Esophagus squamous epithelium (tissue), 5 donors: ENCODE measurements at places on chromosomes 7 and 10.

DNA sequence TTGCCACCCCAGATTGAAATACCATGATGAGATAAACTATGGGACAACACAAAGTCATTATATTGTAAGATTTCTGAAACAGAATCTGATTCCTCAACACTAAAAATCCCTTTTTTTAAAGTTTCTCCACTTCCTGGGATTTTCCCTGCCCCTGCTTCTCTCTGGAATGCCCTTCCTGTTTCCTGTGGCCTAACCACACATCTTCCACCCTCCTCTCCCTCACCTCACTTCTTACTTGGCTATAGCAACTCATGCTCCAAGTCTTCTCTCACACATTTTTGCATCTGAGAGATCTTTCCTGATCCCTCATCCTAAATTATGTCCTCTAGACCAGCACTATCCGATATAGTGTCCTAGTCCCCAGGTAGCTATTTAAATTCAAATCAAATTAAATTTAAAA is 4.1 kb upstream of the RELN start:
- no peak for DNase-seq

DNA sequence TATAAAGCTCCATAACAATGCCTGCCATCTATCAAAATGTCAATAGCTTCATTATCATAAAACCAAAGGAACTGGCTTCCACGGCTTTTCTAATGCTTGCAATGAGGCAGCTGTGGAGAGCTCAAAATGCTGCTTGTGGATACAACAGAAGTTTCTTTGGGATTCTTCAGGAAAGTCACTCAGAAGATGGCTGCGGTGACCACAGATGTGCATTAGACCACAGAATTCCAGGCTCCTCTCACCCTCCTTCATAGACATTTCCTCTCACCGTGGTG is 77.2 kb downstream of the CDCA7L start:
- no peak for DNase-seq

DNA sequence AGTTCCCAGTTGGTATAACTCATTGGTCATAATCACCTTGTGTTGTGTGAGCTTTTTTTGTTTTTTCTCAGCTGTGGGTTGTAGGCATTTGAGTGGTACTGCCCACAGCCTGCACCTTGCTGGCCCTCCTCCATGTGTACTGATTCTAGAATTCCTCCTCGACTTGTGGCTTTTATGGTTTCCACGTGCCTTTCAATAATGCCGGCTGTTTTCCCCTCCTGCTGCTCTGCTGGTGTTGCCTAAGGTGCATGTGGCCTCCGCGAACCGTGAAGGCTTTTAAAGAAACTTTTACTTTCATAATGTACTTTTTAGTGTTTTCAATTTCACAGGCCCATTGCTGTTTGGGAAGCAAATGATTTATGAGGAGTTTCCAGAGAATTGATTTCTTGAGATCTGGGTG is 518.0 kb downstream of the REEP3 start:
- DNase-seq: no peak

GRCh38 chr10:98953251-98953650 is 282.4 kb downstream of the HPSE2 start:
- DNase-seq: no peak

- DNase-seq: no peak
Measured at GRCh38 chr7:81525841-81526240, 244.0 kb downstream of the HGF start.

- no peak for DNase-seq
Measured at GRCh38 chr7:34083440-34083839, 178.1 kb downstream of the BMPER start.

DNA sequence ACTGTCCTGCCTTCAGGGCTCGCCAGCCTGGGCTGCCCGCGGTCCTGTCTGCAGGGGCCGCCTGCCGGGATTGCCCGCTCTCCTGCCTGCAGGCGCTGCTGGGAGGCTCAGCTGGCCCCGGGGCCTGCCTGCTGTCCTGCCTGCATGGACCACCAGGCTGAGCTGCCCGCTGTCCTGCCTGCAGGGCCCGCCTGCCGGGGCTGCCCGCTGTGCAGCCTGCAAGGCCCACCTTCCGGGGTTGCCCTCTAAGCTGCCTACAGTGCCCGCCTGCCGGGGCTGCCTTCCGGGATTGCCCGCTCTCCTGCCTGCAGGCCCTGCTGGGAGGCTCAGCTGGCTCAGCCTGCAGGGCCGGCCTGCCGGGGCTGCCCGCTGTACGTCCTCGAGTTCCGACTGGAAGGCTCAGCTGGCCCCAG is 164.4 kb downstream of the GLRX3 start:
- no peak for DNase-seq

DNA sequence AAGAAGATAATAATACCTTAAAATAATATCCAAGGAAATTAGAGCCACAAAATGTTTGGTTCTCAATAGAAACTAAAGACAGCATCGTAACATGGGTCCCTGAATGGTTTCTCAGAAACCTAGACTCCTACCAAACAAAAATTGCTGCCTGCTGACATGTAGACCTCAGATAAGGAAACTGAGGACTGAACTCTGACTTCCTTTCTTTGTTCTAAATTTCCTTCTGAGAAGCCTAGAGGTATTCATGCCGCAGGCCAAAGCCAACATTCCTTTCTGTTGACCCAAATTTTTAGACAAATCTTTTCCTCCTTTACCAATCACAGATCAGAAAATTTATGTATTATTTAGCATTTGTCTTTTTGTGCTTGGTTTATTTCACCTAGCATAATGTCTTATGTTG is 816.7 kb upstream of the PHF14 start:
- no peak for DNase-seq

DNA sequence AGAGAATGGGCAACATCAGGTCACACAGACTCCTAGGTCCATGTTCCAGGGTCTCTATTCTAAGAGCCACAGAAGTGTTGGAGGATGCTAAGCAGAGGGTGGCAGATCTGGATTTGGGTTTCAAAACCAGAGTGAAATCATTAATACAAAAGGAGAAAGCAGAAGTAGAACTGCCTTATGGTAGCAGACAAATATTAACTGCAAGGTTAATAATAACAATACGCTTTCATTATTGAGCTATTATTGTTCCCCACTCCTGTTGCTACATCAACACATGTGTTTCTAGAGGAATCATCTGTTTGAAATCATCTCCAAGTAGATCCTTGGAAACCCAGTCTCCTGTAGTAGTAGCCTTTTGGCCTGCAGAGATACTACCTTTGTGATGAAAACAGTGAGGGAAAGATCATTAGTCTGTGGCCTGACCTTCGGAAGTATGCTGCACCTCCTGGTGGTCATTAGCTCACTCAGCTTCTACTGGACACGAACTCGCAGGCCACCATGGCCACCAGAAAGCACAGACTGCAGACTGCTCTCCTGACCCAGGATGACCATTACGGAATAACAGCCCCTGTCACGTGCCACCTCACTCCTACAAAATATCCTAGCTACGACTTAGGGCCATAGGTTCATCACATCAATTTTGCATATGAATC is 84.6 kb downstream of the XPNPEP1 start:
- no peak for DNase-seq

GRCh38 chr7:48759431-48760080 is 164.8 kb upstream of the CDC14C start:
- DNase-seq: no peak

GRCh38 chr10:101225846-101226421 is 3.3 kb downstream of the LBX1 start:
- DNase-seq: no peak

DNA sequence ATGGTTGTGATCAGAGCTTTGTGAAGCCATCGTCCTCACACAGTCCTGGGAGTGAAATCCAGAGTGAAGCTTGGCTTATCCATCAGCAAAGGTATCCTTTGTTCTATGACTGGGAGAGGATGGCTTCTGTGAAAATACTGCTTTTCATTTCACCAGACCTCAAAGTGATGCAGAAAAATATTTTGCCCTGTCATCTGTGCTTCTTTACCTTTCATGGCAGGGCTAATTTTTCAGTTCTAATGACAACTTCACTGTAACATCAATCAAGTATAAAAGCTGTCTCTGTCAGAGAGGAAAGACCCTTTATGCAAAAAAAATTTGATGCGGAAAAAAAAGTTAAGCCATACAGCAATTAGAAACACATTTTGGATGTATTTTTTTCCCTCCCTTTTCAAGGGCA is 468.1 kb upstream of the ADARB2 start:
- no peak for DNase-seq

DNA sequence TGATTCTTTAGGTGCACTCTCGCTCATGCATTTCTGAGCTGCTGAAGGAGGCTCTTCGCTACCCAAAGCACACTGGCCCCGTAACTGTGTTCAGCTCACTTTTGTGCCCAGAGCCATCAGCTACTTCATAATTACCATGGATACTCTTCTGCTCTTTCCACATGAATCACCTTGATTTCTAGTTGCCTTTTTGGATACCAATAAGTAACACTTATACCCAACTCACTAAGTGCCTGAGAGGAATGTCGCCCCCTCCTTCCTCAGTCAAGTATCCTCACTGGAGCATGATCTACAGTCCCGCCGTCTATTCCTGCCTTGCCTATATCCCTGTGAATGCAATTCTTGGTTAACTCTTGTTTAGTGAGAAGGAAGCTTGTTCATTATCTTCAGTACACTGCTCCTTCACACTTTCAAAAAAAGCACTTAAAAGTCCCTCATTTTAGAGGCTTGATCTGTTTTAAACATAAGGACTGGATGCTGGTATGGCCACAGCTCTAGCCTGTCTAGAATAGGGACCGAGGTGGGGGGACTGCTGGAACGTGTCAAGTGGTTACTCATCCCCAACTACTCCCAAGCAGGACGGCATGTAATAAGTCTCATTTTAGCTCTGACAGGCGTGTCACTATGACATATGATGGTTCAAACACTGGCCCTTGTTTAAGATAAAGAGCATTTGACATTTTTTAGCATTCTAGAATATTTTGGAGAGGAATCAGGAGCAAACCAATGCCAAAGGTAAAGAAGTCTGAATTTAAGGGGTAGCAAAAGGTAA is 23.7 kb downstream of the SVIL start:
- DNase-seq: no peak

DNA sequence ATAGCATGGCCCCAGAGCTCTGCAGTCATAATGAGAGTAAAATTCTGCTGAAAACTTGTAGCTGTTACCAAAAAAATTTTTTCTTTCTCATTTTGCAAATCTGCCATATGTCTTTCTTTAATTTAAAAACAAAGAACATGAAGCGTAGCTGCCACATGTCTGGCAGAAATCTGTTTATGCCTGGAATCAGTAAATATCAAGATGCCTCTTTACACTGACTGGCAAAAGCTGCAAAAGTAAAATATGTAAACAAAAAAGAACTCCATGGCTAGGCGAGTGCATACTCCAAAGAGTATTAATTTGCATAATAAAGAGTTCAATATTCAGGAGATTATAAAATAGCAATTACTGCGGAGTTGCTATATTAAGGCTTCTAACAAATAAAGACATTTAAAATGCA is 130.9 kb upstream of the SP8 start:
- no peak for DNase-seq

DNA sequence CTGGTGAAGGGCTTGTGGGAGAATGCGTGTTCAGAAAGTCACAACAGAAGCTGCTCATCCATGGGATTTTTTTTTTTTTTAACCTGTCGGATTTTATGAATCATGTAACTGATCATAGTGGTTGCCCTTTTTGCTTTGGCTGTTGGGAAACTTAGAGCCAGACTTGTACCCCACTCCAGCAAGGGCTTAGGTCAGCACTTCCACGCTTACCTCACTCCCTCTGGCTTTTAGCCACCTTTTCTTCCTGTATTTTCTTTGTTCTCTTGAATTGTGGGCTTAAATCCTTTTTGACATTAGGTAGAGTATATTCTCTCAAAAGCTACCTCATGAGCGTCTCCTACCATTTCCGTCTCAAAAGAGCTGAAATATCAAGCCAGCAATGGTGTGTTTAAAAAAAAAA is 113.6 kb upstream of the BTBD16 start:
- no peak for DNase-seq

- DNase-seq: no peak
Measured at GRCh38 chr10:75462865-75463264, 31.4 kb downstream of the LRMDA start.

DNA sequence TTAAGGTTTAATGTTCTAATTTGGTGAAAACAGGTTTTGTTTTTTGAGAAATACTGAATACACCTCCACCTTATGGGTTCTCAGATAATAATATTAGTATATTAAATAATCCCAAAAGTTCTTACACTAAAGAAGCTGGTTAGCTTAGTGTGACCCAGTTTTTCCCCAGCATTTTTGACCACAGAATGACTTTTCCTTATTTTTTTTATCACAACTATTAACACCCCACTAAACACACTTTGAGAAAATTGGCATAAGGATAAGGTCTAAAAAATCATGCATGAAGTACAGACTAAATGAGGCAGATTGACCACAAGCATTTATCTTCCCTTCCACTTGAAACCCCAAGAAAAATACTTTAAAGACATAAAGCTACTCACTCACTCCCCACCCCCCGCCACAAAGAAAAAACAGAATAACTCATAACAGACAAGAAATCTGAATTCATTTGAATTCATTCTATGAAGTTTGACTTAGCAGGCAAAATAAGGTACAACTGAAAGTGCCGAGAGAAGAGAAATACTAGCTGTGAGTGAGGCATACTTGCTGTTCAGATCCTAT is 49.7 kb upstream of the WNT16 start:
- no peak for DNase-seq

- DNase-seq: no peak
Measured at GRCh38 chr7:7641129-7641663, 644 bp downstream of the UMAD1 start.

GRCh38 chr10:60566096-60566495 is 176.4 kb upstream of the ANK3 start:
- no peak for DNase-seq

DNA sequence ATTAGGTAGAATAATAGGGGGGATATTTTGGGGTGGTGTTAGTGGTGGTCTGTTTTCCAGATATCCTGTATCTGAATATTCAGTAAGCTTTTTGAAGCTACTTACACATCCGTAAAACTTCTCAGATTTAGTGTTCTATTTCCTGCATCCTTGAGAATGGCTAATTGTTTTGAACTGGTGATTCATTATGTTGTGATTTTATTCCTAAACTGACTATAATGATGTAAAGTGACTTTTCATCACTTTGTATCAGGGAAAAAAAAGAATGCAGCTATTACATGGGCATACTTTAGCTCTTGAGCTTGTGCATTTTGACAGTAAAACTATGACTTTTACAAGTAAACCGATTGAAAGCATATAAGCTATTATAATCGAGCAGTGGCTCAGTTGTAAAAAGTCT is 18.2 kb downstream of the WAC start:
- no peak for DNase-seq
